ENCODE measurements at places on chromosomes 3 and 15.

DNA sequence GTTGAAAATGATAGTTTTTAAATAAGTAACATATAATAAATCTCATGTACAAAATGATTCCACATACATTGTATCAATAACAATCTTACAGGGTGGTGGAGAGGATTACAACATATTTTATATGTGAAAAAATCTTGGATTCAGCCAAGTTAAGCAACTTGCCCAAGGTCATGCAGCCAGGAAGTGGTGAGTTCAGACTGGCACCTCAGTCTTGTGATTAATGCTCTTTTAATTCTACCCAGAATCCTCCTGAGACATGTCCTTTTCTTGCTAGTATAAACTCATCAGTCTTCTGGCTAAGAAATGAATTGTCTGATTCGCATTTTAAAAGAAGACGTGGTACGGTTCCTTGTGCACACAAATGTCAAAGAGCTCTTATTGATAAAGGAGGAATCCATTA lies 4.5 kb upstream of the MYRIP start:
- no peak for DNase-seq

DNA sequence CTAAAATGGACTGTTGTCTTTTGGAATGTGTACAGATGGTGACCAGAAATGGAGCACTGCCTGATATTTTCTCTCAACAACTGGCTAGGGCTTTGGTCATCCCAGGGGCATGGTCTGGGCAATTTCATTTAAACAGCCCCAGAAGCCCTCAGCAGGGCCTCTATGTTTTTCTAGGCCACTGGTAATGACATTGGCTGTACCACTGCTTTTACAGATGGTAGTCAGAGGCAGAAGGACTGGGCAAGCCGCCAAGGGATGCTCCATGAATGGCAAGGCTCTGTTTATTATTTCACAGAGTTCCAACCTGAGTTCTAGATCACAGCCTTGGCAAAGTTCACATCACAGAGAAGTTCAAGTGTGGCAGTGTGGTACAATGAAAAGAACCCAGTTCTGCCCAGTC lies 37.0 kb upstream of the LMCD1 start:
- no peak for DNase-seq

GRCh38 chr3:98326105-98326893 lies 27.4 kb upstream of the OR5K4 start:
- DNase-seq = no peak

GRCh38 chr3:62214850-62215249 lies 158.5 kb downstream of the FEZF2 start:
- no peak for DNase-seq

- DNase-seq = no peak
Measured at GRCh38 chr15:81292523-81293001, 31.4 kb downstream of the STARD5 start.

DNA sequence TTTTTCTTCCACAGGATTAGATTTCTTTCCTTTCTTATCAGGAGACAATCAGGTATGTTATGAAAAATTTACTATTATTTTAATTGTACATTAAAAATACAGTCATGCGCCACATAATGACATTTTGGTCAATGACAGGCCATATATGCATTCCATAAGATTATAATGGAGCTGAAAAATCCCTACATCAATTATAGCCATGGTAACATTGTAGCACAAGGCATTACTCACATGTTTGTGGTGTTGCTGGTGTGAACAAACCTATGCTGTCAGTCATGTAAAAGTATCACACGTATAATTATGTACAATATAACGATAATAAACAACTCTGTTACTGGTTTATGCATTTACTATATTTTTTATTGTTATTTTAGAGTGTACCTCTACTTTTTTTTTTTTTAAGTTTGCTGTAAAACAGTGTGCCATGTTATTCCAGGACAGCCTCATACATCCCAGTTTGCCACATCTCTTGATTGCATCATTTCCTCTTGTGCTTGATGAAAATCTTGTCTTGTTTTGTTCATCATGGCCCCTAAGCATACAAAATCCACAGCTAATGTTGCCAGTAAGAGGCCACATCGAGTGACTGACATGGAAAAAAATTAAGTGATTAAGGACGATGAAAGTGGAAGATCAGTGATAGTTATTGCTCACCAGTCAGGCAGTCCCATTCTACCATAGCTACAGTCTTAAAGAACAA lies 21.4 kb downstream of the CALML4 start:
- no peak for DNase-seq

All from hindlimb muscle (tissue), 1 donor.